Fibroblast of villous mesenchyme (primary cell): ENCODE measurements at places on chromosomes 4 and X.

GRCh38 chrX:9146657-9147056 is 112.7 kb upstream of the FAM9B start:
- no peak for DNase-seq

- DNase-seq = peak; percentile 17
These were observed 280.0 kb downstream of the ANKRD50 start for GRCh38 chr4:124432500-124432899.

- no peak for DNase-seq
These were observed 11.9 kb downstream of the STARD8 start for GRCh38 chrX:68659385-68659784.

DNA sequence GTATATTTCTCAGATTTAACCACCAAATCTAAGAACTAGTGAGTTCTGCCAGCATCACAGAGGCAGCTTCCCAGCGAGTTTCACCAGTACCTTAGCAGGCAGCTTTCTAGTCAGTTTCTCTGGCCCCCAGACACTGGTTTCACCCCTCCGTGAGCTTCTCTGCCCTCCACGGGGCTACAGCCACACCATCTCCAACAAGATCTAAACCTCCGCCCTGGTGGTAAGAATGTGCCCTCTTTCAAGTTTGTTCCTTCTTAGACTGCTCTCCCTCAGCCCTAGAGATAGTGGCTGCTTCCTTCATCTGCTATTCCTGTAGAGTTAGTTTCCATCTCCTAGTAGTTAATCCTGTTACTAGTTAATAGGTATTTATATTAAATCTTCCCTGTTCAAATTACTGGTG is 60.5 kb upstream of the TAB3 start:
- no peak for DNase-seq

DNA sequence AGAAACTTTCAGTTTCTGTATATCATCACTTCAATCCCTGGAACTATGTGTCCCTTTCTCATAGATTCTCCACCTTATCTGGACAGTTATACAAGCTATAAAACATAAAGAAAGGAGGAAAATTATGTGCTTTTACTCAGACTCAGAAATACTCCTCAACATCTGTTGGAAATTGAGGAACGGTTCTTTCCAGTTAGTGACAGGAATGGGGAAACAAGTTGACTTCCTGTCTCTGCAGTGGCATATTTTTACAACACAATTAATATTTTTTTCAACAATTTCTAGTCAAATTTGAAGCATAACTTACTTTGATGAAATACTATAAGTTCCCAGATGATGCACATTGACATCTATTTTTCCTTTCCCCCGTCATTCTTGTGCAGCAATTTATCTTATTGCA is 27.9 kb downstream of the ABHD18 start:
- peak; percentile 9 for DNase-seq

GRCh38 chrX:24266996-24267395 is 46.9 kb downstream of the SUPT20HL2 start:
- DNase-seq = no peak

DNA sequence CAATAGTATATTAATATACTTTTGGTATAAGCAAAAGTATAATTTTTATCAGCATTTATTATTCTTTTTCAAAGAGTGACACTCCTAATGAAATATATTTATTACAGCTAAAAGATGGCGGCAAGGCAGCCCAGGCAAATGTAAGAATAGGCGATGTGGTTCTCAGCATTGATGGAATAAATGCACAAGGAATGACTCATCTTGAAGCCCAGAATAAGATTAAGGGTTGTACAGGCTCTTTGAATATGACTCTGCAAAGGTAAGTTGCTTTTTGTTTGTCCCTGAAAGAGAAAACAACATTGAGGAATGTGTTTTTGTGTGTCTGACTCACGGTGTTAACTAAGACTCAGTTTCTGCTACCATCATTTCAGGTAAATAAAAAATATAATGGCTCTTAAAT is 71.9 kb downstream of the PDLIM5 start:
- peak; percentile 57 for DNase-seq

DNA sequence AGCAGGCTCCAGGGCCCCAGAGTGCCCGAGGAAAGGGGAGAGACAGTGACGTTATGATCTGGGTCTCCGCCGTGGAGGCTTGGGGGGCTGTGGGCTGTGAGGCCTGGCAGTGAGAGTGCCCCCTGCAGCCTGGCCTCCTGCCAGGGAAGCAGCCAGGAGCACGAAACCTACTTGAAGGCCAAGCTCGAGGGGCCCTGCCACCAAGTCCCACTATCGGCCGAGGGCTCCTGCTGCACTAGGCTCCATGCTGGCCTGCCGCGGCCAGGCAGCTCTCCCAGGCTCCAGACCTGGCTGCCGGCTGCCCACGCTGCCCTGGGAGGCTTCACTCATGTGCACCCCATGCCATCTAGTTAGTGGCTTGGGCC is 18.7 kb downstream of the FLNA start:
- no peak for DNase-seq

DNA sequence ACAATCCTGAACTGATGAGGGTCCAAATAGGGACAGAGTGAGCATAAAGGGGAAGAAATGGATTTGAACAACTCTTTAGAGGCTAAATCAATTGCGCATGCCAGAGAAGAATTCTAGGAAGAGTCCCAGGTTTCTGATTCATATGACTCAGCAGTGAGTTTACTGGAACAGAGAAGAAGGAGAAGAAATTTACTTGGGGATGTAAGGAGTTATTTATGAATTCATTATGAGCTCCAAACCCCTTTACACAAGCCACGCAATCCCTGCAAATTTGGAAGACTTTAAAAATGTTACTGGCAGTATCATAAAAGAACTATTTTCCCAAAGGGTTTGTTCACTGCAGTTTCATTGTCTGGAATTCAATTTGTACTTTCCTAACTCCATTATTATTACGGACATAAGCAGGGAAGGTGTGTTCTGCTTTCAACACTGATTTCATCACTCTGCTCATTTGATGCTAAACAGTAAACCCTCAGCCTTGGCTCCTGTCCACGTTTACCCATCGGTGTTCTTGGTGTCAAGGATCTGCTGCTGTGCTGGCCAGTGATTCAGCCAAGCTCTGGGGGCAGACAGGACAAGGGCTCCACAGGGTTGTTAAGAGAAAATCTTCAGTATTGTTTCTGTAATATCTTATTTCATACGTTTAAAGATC is 273.7 kb downstream of the HNRNPD start:
- no peak for DNase-seq
